NCI-H2081 treated with DMSO at 0.1 percent for 48 hours (cell line): ENCODE measurements at places on chromosomes 5 and 9.

- no peak for DNase-seq
Measured at GRCh38 chr9:36818242-36818938, 215.7 kb downstream of the PAX5 start.

- DNase-seq, result no peak
Measured at GRCh38 chr5:105807290-105807689, 1863.4 kb downstream of the EFNA5 start.

- no peak for DNase-seq
Measured at GRCh38 chr9:28718226-28718625, 1144.9 kb upstream of the C9orf72 start.

DNA sequence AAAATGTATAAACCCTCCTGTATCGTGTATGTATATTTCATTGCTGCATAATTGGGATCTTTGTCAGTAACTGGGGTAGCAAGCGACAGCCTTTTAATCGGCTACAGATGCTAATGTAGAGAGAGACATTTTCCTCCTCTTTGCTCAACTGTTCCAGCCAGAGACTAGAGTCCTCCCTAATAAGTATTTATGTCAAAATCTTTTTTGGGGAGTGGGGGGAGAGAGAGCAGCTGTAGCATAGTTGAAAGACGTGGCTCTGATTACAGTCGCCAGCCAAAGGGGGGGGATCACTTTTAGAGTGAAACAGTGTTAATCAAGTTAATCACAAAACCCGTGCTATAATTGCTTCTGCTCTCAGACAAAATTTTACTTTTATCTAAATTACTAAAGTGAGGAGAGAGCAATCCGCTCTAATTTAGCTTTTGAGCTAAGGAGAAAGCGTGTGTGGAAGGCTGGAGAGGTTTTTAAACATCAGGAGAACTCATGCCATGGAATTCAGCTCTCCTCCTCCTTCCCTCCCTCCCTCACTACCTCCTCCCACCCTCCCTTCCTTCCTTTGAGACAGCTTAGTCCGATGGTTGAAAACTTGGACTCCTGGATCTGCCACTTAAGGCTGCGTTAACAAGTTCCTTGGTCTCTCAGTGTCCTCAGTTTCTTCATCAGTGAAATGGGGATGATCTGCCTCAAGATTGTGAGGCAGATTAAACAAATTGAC lies 87.3 kb upstream of the ZNF618 start:
- no peak for DNase-seq

DNA sequence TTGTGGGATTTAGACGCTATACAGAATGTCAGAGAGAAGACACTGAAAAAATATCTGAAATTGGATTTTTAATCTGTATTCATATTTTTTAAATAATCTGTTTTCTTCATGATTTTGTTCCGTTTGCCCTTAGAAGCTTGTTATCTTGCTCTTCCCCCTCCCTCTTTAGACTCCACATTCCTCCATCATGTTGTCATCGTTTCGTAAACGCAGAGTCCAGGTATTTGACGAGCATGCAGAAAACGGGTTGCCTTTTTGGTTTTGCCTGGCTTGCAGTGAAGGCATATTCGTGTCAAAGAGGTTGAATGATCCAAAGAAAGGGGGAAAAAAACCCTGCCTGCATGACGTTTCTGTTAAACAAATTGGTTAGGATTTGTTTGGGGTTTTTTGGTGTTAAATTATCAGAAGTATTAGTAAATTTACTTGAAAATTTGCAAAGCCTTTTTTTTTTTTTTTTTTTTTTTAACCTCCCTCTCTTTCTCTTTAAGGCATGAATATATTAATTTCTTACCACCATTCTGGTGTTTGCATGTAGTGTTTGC lies 2.9 kb downstream of the SPTAN1 start:
- DNase-seq, result no peak

DNA sequence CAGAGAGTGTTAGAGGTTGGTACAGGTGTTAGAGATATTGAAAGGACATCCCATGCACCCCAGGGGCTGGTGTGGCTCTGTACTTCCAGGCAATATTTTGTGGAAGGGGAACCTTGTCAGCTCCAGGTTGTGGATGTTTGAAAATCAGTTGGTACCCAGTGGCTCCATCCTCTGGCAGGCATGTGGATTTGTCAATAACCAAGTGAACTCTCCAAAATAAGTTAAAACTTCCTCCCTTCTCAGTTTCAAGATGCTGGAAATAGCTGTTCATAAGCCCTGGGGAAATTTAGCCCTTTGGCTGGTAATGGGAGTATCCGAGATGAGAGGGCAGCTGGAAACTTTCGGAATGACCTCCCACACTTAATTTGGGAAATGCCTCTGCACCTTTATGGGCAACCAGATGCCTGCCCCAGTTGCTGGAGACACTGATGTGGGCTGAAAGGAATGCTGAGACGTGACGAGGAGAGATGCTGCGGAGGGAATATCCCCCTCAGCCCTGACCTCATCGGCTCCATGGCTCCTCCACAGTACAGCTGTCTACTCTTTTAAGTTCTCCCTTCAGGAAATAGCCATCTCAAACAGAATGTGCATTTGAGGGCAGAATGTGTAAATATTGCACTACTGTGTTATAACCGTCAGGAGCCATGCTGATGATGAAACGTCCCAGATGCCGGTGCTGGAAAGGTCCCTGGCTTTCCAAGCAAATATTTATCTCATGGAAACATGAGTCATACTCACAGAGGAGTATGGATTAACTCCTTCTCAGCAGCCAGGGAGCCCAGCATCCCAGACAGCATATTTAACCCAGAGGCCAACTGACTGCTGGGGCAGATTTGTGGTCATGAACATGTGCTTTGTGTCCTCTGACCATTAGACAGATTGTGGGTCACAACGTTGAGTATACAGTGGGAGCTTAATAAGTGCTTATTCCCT lies 29.5 kb downstream of the TGFBI start:
- no peak for DNase-seq

- no peak for DNase-seq
Measured at GRCh38 chr5:111859031-111859430, 102.0 kb upstream of the NREP start.

- no peak for DNase-seq
Measured at GRCh38 chr9:137112564-137113384, 1.8 kb downstream of the DPP7 start.

- no peak for DNase-seq
Measured at GRCh38 chr9:80485420-80486250, 913.9 kb downstream of the TLE4 start.

DNA sequence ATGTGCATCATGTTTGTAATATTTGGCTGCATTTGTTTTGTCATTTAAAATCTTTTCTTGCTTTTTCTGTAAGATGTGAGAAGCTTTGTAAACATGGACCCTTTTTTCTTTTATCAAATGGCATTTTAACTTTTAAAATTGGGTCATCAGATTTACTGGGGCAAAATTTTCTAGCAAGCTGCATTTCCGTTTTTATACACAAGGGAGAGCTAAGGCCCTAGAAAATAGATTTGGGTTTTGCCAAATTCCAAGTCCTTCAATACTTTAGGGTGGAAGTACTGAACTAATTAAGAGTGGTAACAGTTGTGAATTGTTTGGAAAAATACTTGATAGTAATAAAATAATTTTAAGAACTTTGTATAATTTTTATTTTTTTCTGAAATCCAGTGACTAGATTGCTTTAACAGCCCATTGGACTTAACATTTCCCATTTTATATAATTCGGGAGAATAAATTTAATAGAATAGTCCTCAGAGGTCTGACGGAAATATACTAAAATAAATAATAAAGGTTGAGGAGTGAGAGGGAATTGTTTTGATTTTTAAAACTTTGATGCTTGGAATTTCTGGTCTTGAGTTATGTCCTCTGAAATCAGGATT lies 117.4 kb downstream of the SMARCA2 start:
- DNase-seq, result no peak

DNA sequence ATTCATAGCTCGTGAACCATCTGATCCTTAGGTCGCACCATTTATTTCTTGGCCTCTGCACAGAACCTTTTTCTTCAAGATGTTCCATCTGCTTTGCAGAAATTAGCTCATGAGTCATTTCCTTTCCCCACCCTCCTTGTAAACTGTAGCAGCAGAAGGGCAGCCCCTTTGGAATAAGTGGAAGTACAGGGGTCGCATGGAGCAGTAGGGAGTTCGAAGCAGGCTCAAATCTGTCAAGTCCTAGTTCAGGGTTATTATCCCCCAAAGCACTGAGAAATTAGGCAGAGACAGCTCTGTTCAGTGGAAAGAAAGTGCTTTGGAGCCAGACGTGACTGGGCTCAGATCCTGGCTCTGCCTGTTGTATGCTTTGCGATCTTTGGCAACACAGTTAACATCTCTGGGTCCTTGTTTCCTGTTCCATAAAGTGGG lies 84.2 kb downstream of the SGCD start:
- no peak for DNase-seq

- DNase-seq, result no peak
Measured at GRCh38 chr5:10702911-10703491, 58.0 kb downstream of the DAP start.

DNA sequence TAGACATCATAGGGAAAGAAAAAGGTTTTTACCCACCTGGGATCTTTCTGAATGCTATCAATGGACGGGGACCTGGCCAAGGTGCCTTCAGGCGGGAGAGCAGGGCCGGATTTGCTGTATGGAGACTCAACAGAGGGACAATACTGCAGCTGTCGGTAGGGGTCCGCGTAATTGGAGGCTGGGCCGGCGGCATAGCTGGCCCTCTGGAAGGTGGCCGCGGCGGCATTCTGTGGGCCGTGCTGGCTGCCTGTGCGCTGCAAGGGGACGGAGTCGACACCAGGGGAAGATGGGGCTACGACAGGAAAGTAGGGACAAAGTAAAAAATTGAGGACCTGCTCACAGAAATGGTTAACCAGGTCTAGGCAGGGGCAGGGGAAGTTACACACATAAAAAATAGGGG lies 557.9 kb downstream of the CTNND2 start:
- no peak for DNase-seq

DNA sequence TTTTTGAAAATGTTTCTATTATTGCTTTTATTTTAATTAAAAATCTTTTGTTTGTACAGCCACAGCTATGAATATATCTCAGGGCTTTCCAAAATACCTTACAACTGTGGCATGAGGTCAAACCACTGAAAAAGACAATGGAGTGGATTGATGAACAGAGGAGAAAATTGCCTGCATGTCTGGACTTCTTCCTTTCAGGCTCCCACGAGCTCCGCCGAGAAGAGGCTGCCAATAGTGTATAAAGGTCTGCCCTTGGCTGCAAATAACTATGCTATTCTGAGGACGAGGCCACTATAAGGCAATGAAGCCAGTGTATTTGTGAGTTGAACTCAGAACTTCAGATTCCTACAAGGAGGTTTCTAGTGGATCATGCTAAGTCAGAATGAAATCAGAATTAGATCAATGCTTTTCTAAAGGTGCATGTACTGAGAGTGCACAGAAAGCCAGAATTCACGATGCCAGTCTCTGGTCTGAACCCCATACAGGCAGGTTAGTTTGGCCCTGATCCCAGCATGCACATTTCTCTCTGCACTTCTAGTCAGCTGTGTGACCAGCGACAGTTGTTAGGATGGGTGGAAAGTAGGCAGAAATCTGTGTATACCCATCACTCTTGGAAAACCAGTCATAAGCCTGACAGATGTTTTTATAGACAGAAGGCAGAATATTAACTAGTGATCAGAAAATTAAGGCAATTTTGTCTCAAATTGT lies 42.7 kb upstream of the PLPP1 start:
- no peak for DNase-seq

DNA sequence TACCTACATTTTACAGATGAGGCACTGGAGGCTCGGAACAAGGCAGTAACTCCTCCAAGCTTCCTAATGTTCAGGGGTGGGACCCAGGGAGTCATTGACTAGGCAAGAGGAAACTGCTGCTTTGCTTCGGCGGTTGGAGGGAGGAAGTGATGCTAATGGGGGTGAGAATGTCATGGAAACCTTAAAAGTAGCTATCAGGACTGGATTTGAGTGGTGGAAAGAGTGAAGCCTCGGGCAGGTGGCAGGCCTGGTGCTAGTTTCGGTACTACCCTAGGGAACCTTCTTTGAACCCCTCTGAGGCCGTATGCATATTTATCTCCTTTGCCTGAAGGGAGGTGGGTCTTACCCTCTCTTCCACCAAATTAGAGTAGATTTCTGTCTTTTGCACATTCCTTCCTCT lies 1.6 kb downstream of the BSPRY start:
- no peak for DNase-seq

- no peak for DNase-seq
Measured at GRCh38 chr5:95891499-95891898, 69.0 kb upstream of the GLRX start.

- DNase-seq, result no peak
Measured at GRCh38 chr9:134602547-134603362, 38.8 kb upstream of the COL5A1 start.

DNA sequence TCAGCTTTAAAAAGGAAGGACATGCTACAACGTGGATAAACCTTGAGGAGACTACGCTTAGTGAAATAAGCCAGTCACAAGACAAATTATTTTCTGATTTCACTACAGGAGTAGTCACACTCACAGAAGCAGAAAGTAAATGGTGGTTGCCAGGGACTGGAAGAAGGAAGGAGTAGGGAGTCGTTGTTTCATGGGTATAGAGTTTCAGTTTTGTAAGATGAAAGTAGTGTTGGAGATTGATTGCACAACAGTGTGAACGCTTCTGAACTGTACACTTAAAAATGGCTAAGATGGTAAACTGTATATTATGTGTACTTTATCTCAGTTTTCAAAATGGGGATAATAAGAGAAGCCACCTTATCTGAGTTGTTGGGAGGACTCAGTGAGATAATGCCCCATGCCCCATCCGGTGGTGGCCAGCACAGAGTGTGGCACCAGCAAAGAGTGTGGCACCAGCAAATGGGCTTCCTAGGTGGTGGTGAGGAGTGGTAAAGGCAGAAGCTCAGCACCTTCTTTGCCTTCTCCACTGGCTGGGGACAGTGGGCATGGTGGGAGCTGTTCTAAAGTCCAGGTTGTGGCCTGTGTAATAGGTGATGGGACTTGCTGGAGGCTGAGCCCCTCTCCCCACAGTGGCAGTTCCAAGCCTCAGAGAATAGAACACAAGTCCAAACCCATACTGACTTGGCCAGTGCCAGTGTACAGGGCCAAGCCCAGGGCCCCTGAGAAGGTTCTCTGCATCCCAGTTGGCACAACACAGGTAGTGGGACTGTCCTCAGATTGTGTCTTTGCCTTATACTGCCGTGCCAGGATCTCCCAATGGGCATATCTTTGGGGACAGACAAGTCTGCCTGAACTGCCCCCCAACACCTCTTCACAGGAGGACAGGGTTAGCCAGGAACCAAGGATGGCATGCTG lies 4.4 kb downstream of the SLC22A4 start:
- no peak for DNase-seq

GRCh38 chr5:35047785-35048404 lies at the start of gene AGXT2:
AGXT2 (minus strand) TSS chr5:35047949; CDS start chr5:35047892, 57 bp downstream.
- no peak for DNase-seq

DNA sequence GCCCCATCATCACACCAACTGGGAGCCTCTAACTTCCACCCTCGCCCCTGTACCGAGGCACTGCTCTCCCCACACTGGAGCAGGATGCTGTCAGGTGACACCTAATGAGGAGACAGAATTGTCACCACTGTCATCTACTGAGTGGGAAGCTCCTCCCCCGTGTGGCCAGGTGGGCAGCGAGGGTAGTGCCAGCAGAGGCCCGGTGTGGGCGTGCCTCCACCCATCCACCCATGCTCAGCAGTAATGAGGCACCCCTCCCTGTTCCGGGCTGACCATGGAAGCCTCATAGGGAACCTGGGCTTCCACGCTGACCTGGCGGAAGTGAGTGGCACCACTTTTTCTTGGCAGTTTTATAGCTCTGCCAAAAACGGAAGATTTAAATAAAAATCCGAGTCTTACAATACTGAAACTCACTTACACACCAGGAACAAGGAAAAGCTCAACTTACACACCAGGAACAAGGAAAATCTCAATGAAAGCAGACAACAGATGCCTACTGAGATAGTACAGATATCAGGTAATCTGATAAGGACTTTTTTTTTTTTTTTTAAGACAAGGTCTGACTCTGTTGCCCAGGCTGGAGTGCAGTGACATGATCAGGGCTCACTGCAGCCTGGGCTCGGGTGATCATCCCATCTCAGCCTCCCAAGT lies 30.6 kb upstream of the ASS1 start:
- no peak for DNase-seq
